NCI-H1417 treated with DMSO at 0.1 percent for 48 hours (cell line): ENCODE measurements at places on chromosomes 16 and 17.

DNA sequence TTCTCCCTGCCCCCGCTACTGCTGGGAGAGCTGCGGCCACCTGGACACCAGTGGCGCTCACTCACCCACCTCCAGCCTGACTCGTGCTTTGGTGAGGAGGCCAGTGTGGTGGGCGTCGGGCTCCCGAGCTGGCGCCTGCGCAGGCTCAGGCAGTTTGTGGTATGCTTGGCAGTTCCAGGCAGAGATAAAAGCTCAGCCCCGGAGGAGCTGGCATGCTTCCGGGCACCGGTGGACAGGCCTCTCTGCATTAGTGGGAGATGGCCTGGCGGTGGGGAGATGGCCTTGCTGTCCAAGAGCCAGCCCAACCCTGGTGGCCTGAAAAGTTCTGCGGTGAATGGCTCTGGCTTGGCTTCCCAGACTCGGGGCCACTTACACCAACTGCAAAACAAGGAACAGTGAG is 4.1 kb downstream of the ADGRG1 start:
- DNase-seq, result no peak

- no peak for DNase-seq
Observed at GRCh38 chr17:1431631-1432104, 24.4 kb downstream of the CRK start.

GRCh38 chr17:29565643-29566472 is 979 bp downstream of the ABHD15 start:
- DNase-seq, result peak; percentile 68

DNA sequence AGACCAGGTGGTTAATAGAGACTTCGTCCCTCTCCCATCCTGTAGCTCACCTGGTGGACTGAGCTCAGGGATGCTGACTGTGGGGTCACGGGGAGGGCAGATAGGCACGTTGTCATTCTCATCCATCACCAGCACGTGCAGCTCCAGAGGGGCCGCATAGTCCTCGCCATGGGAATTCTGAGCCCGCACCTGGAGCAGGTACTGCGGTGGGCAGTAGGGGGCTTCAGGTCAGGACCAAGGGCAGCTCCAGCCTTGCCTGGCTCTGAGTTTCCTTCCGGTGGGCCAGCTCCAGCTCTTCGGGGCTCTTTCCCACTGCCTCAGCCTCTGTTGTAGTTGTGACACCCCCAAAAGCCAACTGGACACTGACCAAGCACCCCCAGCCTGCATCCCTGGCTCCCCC is 5.6 kb downstream of the CDH16 start:
- no peak for DNase-seq

- DNase-seq, result no peak
Observed at GRCh38 chr16:65111306-65111705, 10.6 kb downstream of the CDH11 start.

DNA sequence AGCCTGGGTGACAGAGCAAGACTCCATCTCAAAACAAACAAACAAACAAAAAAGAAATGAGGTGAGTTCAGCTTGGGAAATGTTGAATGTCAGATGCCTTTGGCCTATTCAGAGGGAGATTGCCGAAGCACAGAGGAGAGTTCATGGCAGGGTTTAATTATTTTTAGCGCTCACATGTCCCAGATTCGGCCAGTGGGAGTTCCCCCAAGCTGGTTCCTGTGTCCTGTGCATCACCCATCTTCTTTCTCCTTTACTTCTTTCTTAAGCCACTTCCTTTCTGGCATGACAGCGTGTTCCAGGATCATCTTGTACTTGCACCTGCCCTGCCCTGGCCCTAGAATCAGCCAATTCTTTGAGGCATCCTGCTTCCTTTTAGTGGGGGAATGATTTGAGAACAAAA is 9.2 kb downstream of the MPV17L start:
- no peak for DNase-seq

GRCh38 chr17:77325577-77326075 is 184.9 kb downstream of the SEC14L1 start:
- no peak for DNase-seq

DNA sequence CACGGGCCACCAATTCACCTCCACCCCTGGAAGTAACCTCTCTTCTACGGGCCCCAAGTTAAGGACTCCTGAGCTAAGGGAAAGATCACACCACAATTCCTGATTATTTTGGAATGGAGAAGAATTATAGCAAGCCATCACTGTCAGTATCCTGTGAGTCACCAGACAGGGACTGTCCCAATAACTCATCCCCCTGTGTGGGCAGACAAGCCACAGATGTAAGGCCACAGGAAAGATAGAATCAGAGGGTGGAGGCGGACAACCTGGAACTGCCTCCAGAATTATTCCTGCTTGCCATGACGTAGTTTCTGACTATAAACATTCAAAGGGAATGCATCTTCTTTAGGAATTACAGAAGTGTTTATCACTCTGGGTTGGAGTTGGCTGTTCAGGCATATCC is 5.8 kb upstream of the MYO1D start:
- no peak for DNase-seq

DNA sequence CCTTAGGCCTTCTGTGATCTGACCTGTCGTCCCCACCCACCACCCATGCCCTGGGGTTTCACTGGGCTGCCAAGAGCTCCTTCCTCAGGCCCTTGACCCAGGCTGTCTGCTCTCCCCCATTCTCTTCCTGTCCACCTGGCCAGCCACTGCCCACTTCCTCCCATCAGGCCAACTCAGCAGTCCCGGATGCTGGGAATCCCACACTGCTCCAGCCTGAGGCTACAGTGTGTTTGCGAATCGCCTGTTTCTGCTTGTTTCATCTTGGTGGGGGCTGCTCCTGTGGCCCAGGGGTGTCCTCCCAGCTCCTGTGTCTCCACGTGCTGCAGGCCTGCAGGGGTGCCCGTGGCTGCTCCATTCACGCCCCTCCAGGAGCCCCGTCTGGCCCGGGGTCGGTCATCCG is 839 bp upstream of the METRN start:
- DNase-seq, result no peak

DNA sequence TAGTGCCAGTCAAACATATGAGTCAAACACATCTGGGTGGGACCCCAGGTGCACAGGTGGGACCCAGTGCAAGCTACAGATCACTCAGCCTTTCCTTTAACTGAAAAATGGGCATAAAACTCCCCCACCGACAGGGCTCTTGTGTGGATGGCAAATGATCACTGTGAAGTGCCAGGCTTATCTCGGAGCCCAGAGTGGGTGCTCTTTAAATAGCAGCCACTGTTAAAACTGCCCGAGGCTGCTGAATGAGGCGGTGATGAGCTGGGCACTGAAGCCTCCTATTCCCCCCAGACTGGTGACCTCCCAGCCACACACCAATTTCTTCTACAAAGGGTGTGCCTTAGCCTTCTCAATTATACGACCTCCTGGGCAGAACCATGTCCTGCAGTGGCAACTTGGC is 433.8 kb downstream of the SLC39A11 start:
- DNase-seq, result no peak

DNA sequence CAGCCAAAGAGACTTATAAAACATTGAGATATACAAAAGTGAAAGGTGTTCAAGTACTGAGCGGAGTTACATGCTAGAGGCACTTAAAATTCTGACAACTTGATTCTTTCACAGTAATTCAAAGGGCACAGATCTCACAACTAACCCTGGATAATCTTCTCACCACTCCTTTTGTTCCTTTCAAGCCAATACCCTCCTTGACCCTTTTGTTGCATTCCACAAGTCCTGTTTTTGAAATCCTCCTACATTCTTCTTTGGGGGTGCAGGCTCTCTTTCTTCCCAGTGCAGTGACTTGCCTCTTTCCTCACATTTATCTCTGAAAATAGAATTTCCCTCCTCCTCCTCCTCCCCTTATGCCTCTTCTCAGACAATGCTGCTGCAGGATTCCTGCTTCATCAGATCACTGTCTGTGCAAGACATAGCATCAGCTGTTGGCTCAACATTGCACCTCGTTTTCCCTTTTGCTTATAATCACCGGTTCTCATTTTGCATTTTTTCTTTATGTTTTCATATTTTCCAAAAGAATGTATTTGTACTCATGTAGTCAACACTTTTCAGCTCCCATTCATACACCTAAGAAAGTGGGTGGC is 199.3 kb downstream of the CDH8 start:
- DNase-seq, result no peak
